ENCODE measurements at places on chromosomes 1 and 21.

- no peak for DNase-seq
These were observed 30.6 kb upstream of the KAZN start for GRCh38 chr1:14567903-14568302.

GRCh38 chr1:65509912-65510680, 89.6 kb downstream of the LEPR start:
- DNase-seq = no peak

GRCh38 chr1:83718338-83718737, 280.6 kb downstream of the TTLL7 start:
- DNase-seq = no peak

DNA sequence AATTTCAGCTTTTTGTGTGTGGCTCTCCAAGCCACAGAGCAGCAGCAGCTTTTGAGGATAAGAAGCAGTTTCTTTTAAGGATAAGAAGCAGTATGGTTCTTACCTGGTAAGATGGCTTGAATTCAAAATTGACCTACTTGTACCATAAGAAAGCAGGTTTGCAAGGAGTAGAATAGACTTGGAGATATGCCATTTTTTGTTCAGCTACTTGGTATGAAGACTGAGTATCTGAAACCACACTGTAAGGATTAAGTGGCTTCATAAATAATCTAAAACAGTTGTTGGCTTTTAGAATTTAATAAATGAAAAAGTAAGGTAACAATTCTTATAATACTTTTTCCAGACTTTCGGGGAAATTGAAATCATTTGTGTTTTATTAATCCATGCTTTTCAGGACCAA, 74.2 kb downstream of the ATF6 start:
- DNase-seq = no peak

GRCh38 chr21:17786071-17786850, 32.9 kb downstream of the C21orf91 start:
- no peak for DNase-seq

DNA sequence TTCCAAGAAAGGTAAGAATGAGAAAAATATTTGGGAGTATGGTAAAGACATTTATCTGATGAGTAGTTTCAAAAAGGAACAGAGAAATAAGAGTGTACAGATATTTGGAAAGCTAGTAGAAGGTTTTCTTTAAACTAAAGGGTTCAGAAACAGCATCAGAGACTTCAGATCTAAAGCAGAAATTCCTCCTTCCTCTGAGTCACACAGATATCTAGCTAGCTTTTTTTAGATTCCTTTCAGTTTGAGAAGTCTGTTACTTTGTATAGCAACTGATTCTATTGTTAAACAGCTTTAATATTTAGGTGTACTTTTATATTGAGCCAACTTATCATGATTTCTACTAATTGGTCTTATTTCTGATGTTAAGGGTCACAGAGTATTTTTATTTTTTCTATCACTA, 4.7 kb downstream of the AMY2B start:
- DNase-seq = no peak

DNA sequence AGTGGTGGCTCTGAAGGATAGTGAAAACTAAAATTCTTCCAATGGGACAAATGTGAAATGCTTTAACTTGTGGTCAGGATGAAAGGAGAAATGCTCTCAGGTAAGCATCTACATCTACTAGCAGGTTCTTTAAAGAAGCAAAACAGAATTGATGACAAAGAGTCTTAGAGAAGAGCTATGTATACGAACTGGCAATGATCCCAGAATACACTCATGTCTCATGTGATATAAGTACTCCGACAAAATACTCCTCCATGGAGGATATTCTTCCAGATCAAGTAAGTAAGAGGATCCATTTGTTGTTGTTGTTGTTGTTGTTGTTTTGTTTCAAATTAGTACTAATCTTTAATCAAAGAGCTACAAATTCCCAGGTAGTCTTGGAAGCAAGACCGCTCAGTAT, 174.0 kb upstream of the ATP1B1 start:
- DNase-seq = no peak

- no peak for DNase-seq
These were observed 92.0 kb downstream of the CASZ1 start for GRCh38 chr1:10704368-10704882.

DNA sequence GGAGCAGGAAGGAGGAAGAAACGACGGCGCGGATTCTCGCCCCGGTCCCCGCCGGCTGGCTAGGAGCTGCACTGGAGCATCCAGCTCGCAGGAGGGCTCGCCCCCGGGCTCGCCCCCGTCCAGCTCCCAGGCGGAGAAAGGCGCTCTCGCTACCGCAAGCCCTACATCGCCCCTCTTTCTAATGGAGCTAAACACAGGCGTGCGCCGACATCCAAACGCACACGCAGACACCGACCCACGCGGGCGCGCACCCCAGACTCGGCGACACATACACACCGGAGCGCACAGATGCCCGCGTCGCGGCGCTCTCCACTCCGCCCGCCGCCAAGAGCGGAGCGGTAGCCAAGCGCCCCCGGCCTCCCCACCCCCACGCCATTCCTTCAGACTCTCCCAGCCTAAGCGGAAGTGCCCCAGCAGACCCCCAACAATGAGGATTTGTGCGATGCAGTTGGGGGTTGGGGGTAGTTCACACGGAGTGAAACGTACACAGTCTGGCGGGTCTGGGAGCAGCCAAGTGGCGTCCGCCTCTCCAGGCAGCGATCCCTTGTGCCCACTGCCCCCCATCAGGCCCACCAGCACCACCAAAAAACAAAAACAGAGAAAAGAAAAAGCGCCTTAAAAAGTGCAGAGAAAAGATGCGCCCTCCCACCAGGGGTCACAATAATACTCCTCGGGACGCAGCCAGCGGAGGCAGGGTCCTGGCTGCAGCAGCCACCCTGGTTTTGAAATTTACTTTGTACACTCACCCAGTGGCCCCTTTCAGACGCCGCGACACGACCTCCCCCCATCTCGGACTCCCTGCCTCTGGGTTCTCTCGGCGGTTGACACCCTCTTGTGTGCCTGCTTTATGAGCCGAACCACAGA, 1.4 kb downstream of the DAB1 start:
- DNase-seq = no peak

DNA sequence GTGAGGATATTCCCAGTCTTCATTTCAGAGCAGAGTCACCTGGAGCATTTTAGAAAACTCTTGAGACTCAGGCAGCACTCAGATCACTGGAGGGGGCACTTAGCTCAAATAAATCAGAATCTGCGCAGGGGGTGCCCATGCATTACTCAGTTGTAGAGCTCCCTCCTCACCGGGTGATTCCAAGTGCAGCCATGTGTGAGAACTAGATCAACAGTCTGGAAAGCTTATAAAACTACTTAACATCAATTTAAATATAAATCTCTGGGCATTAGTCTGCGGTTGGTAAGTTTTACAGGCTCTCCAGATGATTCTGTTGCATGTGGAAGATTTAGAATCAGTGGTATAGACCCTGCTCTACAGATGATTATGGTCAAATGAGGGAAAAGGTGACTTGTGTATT, 128.6 kb downstream of the ST6GALNAC3 start:
- no peak for DNase-seq

DNA sequence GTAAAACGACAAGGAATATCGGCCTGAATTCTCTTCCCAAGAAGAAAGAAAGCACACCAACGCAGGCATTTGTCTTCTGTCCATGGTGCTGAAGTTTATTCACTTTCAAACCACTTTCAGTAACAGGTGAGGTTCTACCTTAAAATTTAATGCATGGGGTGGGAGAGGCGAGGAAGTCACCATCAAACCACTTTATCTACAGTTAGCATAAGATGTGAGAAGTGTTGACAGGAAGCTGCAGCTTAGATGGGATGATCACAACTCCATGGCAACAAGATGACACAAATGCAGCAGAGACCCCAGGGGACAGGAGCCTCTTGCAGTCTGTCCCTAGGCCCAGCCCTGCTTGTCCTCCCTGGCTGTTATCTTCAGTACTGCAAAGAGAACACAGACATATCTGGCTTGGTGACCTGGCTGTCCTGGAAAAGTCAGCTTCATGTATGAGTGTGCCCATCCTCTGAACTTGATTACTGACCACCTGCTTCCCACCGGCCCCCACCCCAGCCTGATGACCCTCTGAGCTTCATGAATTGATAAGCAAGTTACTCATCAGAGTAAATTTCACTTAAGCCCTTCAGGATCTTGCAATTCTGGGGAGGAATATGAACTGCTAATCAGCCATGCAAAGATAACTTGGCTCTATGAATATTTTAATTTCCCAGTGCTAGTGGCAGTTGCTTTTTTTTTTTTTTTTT, 1.8 kb downstream of the NPPA start:
- no peak for DNase-seq

DNA sequence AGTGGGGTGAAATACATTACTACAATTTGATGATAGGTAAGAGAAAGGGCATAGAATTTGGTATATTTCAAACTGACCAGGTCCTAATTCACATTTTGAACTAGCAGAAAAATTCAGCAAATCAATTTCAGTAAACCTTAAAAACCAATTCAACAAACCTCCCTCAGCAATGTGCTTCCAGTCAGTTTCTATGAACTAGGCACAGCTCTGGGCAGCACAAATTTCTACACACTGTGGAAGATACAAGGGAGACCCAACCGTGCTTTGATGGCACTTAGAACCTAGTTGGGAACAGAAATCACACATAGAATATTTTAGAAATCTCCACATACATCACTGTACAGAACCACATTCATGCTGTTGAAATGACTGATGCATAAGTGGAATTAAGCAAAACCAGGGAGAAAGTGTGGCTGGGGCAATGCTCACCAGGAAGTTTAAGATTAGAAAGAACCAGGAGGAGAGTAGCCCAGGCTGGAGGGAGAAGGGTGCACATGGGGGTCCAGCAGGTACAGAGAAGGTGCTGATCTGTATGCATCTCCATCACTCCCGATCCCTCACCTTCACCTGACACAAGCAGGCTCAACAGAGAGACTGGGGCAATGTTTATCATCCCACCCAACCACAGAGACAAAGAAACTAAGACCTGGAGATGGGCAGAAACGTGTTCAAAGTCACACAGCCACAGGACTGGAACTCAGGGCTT, 14.8 kb downstream of the C1orf226 start:
- DNase-seq = no peak

- peak; percentile 56 for DNase-seq
These were observed 26.9 kb upstream of the LRRC3 start for GRCh38 chr21:44428281-44428960.

DNA sequence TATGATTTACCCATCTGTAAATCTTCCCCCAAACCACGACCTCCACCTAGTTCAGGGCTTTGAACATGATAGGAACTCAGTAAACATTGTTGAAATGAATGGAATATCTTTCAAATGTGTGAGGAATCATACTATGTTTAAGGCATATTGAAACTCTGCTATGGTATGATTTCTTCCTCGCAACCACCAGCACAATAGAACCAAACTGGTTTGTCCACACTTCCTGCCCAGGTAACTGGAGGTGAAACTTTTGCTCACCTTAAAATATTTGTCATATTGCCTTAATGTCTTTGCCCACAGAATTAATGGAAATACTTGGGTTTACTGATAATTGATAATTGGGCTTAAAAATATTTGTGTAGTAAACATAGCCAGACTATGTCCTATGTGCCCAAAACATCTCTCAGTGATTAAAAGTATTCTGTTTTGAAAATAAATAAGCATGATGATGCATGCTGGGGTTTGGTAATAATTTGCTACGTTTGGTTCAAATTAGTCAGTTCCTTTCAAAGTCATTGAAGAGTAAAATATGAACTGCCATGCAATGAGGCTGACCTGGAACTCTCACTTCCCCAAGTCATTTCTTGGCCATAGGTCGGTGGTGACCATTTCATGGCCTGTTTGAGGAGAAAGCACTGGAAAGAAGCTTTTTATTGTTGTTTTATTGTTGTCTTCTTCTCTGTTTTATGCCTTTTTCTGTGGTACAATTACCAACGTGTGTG, 73.3 kb downstream of the TNFSF18 start:
- no peak for DNase-seq

GRCh38 chr1:226510453-226510852, 38.1 kb upstream of the STUM start:
- no peak for DNase-seq

DNA sequence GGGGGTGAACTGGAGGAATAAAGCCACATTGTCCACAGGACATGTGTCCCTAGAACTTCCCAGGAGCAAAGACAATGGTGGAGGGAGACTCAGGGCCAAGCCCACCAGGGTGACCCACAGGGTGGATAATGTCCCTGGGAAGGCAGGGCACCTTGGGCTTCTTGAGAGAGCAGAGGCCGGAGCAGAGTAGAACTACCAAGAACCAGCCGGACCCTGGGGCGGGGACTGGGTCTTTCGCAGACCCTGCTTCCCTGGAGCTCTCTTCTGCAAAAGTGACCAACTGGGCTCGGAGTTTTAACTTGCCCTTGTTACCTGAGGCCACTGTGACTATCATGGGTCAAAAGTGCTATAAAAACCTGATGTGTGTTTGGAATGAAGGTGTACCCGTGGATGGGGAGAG, 875 bp upstream of the FAM3B start:
- no peak for DNase-seq

DNA sequence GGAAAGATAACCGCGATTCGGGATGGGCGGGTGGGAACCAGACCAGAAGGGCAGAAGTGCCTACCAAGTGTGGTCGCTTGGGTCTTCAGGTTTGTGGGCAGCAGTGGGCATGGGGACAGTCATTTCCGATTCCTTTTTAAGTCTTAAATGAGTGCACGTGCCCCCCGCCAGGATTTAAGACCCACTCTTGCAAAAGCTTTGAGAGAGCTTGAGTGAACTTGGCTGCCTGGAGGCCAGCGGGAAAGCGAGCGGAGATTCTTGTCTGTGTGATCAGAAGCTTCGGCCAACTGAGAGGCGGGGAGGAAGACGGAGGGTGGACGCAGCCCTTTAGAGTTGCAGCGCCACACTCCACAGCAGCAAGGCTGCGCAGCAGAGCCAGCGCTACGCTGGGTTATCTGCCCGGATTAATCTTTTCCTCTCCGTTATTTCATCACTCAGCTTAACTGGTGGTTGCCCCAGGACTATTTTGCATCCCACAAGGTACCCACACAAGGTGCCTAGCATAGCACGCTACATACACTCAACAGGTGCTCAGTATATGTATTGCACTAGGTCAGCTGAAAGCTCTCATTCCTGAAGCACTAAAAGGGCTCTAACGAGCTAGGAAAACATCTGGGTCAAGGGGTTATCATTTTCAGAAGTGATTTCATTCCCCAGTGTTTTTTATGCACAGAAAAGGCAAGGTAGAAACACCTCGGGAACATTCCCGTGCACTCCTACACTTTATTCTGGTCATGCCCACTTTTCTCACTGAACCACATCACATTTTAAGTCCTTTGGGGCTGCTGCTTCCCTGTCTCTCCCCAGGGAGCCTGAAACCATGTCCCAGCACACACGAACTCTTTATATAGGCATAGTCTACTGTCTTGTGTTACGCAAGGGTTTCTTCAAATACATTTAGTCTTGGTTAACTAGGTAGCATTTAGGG, 1.5 kb upstream of the BATF3 start:
- DNase-seq = no peak

- DNase-seq = peak; percentile 43
These were observed 2.0 kb upstream of the PIP5K1A start for GRCh38 chr1:151196292-151196800.

DNA sequence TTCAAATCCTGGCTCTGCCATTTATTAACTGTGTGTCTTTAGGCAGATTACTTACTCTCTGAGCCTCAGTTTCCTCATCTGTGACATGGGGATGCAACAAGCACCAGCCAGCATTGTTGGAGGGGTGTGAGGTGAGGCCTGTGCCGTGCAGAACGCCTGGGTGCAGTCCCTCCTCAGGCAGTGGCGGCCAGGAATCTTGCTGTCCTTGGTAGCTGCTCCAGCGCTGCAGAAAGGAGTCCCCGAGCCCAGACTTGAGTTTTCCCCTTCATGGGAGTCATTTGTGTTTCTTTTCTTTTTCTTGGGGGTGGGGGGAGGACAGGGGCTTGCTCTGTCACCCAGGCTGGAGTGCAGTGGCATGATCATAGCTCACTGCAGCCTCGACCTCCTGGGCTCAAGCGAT, 46.6 kb downstream of the DISP3 start:
- DNase-seq = no peak

GRCh38 chr1:19441048-19441780, 44.1 kb downstream of the CAPZB start:
- DNase-seq = no peak
